ENCODE measurements at places on chromosomes 5 and 9.

- peak; percentile 6 for DNase-seq
Observed at GRCh38 chr5:81657386-81657785, 93.5 kb downstream of the SSBP2 start.

GRCh38 chr9:137446851-137447471 is 5.8 kb upstream of the ENTPD8 start:
- peak; percentile 40 for DNase-seq

DNA sequence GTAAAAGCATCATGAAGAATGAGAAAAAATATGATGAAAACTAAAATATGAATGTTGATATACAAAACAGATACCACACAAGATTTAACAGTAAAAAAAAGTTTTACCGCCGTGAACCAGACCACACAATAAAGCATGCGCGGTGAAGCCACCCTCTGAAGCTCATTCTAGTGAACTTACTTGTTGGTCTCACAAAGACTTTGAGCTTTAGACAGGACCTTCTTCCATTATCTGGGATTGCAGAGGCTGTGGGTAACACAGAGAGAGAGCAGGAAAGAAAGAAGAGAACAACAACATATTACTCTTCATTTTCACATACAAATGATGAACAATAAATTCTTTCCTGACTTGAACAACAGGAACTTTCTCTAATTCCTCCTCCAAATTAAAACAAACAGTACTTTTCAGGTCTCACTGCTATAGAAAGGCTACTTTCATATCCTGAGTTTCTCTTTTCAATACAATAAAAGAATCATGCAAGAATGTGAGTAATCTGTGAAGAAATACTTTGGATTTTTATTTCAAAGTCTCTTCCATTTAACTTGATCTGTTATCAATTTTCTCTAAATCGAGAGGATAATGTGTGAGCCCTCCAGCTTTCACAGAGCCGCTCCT is 283.1 kb downstream of the EFNA5 start:
- DNase-seq = no peak

- DNase-seq = no peak
Observed at GRCh38 chr9:32161720-32162119, 222.7 kb upstream of the ACO1 start.

DNA sequence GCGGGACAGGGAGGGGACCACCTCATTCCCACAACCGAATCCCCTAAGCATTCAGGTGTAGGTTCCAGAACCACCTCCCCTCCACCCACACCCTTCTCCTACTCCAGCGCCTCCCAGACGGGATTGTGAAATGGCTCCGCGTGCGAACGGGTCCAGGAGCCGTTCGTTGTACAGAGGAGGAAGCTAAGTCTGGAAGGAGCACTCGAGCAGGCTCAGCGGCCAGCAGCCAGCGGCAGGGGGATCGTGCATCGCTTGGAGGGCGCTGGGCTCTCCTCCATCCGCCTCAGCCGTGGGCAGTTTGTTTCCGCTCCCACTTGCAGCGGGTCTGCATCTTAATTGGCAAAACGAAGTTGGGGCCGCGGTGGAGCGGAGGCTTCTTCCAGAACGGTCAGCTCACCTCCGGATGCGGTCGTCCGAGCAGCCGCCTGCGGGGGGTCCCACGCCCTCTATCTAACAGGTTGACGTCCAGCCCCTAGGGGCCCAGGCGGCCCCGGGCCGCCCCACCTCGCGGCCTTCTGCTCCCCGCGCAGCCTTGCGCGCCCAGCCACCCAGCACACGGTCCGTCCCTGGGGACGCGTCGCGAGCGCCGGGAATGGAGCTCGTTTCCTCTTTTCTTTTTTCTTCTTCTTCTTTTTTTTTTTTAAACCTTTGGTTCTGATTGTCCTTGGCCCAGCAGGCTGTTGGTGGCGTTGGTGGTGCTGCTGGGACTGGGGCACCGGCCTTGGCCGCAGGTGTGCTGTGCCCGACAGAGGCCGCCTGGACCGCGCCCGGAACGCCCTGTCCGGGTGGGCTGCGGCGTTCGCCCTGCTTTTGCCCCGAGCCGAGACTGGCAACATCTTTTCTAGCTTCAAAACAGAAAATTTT is 3.9 kb upstream of the BARX1 start:
- peak; percentile 17 for DNase-seq

DNA sequence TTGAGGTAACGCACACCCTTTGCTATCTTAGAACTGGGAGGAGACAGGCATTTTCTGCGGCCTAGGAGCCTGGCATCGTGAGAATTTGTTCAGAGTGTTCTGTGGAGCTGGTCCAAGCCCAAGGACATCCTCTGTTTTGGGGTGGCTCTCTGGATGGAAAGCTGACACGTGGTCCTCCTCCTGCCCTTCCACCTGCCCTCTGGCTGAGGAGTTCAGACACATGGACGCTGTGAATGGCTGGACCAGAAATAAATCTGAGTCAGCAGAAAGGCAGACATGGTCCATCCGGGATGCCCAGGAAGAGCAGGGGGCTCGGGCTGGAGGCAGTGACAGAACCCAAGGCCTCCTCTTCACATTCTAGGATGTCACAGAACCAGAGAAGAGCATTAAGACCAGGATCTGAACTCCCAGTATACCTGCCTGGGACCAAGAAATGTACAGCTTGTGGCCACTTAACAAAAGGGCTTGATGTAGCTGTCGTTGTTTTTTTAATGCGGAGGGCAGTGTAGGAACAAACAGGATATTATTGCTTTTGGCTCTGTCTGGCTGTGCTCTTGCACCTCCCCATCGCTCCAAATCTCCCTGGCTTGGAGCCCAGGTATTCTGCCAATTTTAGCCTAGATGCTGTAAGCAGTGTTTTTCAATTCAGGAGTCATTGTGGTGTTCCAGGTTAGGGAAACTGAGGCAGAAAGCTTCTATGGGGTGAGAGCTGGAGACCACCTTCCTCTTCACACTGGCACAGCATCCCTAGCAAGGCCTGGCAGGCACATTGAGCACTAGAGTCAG is 2.4 kb downstream of the CKMT2 start:
- no peak for DNase-seq

DNA sequence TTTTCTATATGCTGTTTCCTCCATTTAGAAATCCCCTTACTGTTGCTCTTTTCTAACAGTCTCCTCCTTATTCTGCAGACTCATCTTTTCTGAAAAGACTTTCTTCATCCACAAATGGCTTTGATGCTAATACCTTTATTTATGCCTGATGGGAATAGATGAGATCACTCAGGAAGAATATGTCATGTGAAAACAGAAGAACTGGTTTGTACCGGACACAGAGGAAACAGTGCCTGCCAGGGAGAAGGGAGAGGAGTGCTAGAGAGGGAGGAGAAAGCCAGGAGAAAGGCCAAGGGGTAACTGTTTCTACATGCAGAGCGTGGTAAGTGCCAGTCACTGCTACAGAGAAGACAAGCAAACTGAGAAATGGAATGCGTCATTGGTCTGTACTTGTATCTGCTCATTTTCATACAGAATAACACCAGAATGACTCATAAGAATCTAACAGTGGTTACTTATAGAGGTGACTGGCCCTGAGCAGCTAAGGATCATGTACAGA is 45.9 kb upstream of the PJA2 start:
- DNase-seq = peak; percentile 92

DNA sequence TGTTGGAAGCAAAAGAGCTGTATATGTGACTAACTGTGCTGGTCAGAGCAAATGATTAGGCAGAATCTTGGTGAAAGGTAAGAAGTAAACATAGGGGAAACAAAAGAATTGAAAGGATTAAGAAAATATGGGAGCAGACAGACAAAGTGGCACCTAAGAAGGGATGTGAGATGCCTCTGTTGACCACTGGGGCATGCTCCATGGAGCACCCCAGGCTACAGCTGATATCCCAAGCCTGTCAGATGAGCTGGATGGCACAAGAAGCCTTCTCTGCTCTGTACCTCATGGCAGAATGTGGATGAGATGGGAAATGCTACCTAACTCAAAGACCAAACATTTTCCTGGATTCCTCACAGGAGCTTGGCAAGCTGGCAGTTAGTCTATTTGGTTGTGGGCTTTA is 89.3 kb upstream of the SLIT3 start:
- DNase-seq = no peak

DNA sequence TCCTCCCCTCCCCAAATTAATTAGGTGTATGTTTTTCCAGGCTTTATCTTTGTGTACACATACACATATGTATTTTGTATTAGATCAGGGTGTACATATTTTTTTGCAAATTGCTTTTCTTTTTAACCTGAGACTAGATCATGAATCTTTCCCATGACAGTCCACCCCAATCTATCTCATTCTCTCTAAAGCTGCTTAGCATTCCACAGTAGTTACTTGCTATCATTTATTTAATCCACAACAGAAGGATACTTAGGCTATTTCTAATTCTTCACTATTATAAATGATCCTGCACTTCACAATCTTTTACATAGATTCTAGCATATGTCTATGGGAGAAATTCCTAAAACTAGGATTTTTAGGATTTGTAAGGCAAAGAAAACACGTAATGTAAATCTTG is 43.9 kb downstream of the SH3RF2 start:
- DNase-seq = no peak

DNA sequence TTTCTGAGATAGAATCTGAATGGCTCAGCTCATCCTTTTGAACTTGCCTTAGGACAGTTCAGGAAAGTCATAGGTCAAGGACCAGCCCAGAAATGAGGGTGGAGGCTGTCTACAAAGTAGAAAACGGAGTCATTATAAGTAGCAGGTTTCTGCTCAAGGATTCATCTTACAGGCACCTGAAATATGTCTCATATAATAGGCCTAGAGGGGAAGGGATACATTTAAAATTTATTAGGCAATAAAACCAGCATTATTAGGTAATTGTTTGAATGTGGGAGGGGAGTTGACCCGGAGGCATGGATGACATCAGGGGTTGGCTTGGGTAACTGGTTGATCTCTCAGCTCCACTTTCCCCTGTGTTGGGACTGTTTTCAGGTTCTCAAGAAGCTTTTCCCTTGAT is 11.9 kb upstream of the GALNT10 start:
- no peak for DNase-seq

DNA sequence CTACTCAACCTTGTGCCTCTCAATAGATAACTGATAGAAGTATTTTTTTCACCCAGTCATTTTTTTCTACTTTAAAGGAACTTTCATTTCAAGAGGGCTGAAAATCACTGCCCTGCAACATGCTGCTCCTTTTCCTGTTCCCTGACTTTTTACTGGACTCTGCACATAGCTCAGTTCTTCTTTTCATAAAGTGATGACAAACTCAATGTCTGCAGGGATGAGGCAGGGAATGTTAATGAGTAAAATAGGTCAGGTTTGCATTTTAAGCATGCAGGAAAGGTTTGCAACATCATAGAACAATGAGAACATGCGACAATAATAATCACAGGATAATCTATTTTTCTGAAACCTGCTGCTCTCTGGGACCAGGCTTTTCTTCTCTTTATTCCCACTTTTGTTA is 172.2 kb upstream of the SGCD start:
- no peak for DNase-seq

- no peak for DNase-seq
Observed at GRCh38 chr9:104264431-104264830, 170.3 kb downstream of the SMC2 start.

GRCh38 chr9:78918976-78919375 is 622.1 kb downstream of the PSAT1 start:
- DNase-seq = no peak

GRCh38 chr9:121226175-121226574 is 24.5 kb upstream of the RAB14 start:
- peak; percentile 37 for DNase-seq

- DNase-seq = no peak
Observed at GRCh38 chr9:128068386-128069205, 564 bp downstream of the SLC25A25 start.

GRCh38 chr9:137034039-137034708 is 2.3 kb upstream of the FUT7 start:
- no peak for DNase-seq

DNA sequence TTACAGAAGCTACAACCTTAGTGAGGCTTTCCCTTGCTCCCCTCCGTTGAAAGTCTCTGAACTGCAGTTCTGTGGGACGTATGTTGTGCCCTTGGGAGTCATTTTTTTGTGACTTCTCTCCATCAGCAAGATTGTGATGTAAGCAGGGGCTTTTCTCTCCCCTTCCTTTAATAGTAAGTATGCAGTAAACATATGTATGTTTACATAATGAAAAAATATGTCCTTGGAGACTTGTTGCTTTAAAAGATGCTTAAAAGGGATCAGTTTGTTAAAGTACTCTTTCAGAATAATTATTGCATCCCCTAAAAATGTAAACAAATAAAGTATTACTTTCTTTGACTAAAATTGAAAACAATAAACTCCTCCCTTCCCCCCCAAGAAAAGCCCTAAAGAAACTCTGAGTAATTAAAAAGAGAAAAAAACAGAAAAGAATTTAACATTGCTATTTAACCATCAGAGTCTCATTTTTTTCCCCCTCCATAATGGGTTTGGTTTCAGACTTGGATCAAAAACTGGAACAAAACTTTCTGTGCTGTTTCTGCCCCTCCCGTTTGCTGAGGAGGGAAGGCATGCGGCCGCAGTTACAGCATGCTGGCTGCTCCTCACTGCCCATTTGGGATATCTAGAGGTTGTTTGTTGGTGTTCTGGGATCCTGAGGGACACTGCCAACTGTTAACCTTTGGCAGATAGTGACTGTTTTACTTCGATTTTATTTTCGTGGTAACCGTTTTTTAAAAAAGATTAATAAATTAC is 40.2 kb downstream of the TRIO start:
- DNase-seq = peak; percentile 62

- DNase-seq = peak; percentile 86
Observed at GRCh38 chr5:149486726-149487635, 64.3 kb downstream of the CSNK1A1 start.

GRCh38 chr9:680106-680505 is 161.4 kb upstream of the DMRT1 start:
- no peak for DNase-seq

- DNase-seq = no peak
Observed at GRCh38 chr9:16898464-16898863, 28.0 kb upstream of the BNC2 start.

- no peak for DNase-seq
Observed at GRCh38 chr9:17342696-17343095, 207.9 kb downstream of the CNTLN start.

DNA sequence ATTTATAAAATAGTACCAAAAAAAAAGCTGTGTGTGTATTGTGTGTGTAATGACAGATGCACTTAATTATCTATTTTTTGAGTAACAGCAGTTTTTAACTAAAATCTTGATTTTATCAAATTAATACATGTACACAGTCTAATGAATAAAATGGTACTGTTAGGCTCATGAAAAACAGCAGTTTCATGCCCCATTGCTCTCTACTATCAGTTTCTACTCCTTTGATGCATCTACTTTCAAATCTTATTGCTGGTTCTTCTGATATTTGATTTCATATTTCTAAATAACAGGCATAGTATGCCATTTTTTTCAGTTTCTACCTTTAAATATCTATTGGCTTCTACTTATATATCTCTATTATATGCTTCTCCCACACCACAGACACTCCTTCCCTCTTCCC is 117.4 kb downstream of the CCDC171 start:
- DNase-seq = no peak

DNA sequence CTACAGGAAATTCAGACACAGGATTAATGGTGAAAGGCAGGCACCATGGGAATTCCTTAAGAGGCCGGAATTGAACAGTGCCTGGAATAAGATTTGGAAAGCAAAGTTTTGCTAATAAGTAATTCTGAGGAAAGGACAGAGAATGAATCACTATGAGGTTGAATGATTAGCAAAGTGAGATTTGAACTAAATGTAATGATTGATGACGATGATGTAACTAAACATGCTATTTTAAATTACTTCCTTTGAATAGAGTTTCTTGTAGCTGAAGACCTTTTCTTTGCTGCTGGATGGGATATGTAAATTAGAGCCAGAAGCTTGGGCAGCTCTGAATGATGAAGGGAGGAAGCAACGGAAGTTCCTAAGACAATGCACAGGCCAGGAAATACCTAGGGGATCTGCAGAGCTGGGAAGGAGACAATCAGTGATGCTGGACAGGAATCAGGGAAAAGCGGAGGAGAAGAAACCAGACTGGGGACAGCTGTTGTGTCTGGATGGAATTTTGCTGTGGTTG is 482.0 kb downstream of the PSAT1 start:
- DNase-seq = no peak

All from fibroblast of skin of back (primary cell).